Stimulated activated CD4-positive, alpha-beta T cell treated with anti-CD3 and anti-CD28 coated beads, Interleukin-2, amount 100 ng/mL, for 24 hours (primary cell): ENCODE measurements at places on chromosomes 11 and 22.

GRCh38 chr11:121067453-121067852 lies 33.6 kb upstream of the TECTA start:
- DNase-seq = no peak

DNA sequence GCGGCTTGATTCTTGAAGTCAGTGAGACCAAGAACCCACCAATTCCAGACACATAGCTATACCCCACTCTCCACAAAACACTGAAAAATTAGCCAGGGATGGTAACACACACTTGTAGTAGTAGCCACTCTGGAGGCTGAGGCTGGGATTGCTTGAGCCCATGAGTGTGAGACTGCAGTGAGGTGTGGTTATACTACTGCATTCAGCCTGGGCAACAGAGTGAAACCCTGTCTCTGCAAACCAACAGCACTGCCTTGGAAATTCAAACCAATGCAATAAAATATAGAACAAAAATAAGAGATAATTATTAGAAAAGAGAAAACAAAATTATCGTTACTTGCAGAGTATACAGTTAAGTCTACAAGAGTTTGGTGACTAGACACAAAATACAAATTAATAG lies 20.2 kb upstream of the PRDM10 start:
- no peak for DNase-seq

GRCh38 chr22:31579835-31580242 lies 82.2 kb downstream of the PISD start:
- no peak for DNase-seq

DNA sequence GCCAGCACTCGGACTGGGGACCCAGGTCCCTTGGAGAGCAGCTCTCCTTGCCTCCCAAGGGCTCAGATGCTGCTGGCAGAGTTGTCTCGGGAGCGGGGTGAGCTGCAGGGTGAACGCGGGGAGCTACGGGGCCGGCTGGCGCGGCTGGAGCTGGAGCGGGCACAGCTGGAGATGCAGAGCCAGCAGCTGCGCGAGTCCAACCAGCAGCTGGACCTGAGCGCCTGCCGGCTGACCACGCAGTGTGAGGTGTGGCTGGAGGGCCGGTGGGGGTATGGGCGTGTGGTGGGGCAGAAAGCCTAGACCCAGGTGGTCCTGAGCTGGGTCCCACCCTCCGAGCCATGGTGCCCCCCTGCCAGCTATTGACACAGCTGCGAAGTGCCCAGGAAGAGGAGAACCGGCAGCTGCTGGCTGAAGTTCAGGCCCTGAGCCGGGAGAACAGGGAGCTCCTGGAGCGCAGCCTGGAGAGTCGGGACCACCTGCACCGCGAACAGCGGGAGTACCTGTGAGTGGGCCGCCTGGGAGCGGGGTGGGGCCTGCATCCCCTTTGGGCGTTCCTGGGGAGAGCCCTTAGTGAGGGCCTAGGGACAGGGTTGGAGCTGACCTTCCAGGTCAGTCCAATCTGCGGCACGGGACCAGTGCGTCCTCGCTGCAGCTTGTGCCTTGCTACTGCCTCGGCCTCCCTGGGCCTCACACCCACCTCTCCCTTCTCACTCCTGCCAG lies 5.8 kb upstream of the RPS6KA4 start:
- DNase-seq = no peak

GRCh38 chr11:83976086-83976485 lies 689.9 kb upstream of the CCDC90B start:
- no peak for DNase-seq

GRCh38 chr11:95715777-95716241 lies 73.8 kb downstream of the FAM76B start:
- peak; percentile 62 for DNase-seq

DNA sequence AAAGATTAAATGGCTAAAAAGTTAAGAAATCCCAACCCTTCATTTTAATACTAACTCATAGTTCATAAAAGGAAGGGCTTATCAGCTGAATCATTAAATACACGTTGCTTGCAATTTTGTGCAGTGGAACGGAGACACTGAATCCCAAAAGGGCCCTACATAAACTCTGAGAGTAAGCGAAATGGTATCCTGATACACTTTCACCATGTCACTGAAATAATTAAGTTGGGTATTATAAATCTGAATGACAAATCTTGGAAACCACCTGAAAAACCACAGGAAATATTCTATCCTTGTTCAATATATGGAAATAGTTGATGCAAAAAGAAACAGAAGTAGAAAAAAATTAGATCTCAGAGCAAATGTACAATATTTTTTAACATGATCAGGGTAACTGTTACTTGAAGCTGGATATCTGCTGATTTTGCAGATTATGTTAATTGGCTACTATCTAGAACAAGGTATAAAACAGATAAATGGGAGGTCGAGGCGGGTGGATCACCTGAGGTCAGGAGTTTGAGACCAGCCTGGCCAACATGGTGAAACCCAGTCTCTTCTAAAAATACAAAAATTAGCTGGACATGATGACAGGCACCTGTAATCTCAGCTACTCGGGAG lies 55.1 kb downstream of the MAML2 start:
- DNase-seq = no peak

GRCh38 chr22:36383110-36383581 lies 4.6 kb downstream of the MYH9 start:
- peak; percentile 66 for DNase-seq

DNA sequence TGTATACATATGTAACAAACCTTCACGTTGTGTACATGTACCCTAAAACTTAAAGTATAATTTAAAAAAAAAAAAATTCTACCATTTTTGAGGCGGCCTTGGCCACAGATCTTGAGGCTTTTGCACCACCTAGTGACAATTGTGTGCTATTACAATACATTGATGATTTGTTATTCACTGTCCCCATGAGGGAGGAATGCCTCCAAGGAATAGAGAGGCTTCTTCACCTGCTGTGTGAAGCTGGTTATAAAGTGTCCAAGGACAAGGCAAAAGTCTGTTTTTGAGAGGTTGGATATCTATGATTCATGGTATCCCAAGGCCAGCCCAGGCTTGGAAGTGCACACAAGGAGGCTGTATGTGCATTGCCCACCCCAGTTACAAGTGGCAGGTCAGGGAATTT lies 30.7 kb downstream of the SLC22A25 start:
- no peak for DNase-seq

GRCh38 chr22:27134315-27134701 lies 476.9 kb downstream of the MIAT start:
- DNase-seq = no peak

DNA sequence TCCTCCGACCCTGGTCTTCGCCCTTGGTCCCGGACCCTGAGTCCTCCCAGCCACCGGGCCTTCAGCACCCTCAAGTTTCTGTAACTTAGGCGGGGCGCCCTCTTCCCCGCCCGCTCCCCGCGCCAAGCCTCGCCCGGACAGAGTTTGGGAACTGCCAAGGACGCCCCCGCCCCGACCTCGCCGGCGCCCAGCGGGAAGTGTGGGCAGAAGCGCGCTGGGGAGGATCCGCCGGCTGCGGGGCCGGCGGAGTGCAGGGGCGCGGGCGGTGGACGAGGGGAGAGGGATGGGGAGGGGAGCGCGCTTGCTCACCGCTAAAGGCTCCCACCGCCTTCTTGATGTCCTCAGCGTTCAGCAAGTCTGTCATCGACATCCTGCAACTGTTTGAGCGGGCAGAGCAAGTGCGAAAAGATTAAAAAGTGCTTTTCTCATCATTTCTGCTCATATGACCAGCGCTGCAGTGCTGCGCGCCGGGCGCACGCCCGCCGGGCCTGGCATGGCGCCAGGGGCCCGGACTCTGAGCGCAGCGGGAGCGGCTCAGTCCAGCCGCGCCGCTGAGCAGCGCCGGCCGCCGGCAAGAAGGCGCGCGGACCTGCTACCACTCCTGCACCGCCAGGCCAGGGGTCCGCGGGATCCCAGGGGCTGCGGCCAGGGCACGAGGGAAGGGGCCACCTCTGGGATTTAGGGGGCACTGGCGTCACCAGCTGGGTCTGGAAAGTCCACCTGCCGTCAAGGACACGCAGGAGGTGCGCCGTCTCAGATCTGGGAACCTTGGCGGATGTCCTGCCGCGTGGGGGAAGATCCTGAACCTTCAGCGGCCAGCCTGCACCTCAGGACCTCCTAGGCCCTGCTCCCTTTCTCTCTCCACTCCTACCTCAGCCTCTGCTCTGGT lies at the start of gene PVALB:
Gene PVALB (minus strand): TSS at position 400 of the 889 bp plus-strand sequence. CDS start 30 bp downstream, at position 370.
- no peak for DNase-seq

DNA sequence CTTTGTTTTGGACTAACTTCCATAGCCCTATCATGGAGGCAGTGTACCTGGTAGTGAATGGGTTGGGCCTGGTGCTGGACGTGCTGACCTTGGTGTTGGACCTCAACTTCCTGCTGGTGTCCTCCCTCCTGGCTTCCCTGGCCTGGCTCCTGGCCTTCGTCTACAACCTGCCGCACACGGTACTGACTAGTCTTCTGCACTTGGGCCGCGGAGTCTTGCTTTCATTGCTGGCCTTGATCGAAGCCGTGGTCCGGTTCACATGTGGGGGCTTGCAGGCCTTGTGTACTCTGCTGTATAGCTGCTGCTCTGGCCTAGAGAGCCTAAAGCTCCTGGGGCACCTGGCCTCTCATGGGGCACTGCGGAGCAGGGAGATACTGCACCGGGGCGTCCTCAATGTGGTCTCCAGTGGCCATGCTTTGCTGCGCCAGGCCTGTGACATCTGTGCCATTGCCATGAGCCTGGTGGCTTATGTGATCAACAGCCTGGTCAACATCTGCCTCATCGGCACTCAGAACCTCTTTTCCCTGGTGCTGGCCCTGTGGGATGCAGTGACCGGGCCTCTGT lies 846 bp downstream of the RNF26 start:
- no peak for DNase-seq

DNA sequence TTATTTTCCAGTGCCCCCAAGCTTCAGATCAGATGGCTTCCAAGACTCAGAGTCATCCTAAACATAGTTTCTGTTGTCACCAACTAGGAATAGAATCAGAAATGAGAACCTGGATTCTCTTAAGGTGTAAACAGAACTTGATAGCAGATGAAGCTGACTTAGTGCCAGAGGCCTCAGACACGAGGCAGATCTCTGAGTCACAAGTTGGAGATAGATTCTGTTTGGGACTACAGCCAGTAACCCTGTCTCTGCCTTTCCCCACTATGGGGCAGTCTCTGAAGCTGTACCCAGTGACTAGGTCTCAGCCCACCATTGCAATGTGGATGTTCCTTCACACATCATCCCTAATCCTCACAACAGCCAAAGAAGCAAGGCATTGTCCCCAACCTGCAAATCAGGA lies 25.4 kb downstream of the NEU3 start:
- no peak for DNase-seq

DNA sequence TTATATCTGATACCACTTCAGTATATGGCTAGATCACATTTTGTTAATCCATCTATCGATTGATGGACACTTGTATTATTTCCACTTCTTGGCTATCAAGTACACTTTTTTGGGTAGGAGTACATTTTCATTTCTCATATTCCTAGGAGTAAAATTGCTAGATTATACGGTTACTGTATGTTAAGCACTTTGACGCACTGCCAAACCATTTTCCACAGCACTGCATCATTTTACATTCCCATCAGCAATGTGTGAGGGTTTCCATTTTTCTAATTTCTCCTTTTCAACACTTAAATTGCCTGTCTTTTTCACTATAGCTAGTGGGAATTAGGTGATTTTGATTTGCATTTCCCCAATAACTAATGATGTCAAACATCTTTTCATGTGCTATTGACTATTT lies 179.3 kb upstream of the B3GAT1 start:
- no peak for DNase-seq

DNA sequence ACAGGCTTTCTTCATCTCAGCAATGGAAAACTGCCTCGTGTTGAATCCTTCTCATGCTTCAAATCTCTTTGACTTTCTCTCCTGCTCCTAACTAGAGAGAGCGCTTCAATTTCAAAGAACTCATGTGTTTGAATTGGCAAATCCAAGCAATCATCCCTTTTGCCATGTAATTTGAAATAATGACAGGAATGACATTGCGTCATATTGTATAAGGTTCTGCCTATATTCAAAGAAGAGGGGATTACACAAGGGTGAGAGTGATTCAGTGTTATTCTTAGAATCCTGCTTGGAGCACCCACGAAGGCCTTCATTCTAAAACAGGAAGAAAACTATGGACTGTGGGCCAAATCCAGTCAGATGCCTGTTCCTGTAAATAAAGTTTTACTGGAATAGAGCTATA lies 720.6 kb downstream of the JRKL start:
- DNase-seq = no peak

GRCh38 chr11:131471976-131472375 lies 101.6 kb downstream of the NTM start:
- DNase-seq = no peak

DNA sequence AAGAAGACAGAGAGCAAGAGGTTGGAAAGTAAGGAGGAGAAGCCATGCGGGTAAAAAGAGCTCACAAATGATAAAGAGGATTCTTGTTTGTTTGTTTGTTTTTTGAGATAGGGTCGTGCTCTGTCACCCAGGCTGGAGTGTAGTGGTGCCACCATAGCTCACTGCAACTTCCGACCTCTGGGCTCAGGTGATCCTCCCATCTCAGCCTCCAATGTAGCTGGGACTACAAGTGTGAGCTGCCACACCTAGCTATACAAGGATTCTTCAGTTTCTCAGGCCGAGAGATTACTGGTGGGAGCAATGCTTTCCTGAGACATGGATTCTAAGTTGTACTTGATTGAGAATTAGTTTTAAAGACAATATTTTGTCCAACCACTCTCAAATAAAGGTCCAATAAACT lies 55.6 kb downstream of the CLTCL1 start:
- DNase-seq = no peak
